Vagina (tissue), 2 donors: ENCODE measurements at places on chromosomes 3 and 15. TPM values are rescaled to one million over a fixed set of nuclear protein-coding genes. Genes with fewer than 3 reads are reported as not detected.

Gene ZNF148
- total RNA-seq = 16.5 TPM

Gene IGSF10
- total RNA-seq = 0.49 TPM

Gene DPP8
- 28.2 TPM for total RNA-seq

Gene GNAT1
- total RNA-seq = not detected
